Stimulated activated CD8-positive, alpha-beta memory T cell treated with anti-CD3 and anti-CD28 coated beads, Interleukin-2, amount 100 ng/mL, for 48 hours (primary cell): ENCODE measurements at places on chromosomes 6 and 20.

DNA sequence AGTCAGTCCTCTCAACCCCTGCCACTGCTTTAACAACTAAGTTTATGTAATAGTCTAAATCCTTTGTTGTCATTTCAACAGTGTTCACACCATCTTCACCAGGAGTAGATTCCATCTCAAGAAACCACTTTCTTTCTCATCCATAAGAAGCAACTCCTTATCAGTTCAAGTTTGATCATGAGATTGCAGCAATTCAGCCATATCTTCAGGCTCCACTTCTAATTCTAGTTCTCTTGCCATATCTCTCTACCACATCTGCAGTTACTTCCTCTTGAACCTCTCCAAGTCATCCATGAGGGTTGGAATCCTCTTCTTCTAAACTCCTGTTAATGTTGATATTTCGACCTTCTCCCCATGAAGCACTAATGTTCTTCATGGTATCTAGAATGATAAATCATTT lies 57.9 kb upstream of the FOXO3 start:
- DNase-seq = no peak

DNA sequence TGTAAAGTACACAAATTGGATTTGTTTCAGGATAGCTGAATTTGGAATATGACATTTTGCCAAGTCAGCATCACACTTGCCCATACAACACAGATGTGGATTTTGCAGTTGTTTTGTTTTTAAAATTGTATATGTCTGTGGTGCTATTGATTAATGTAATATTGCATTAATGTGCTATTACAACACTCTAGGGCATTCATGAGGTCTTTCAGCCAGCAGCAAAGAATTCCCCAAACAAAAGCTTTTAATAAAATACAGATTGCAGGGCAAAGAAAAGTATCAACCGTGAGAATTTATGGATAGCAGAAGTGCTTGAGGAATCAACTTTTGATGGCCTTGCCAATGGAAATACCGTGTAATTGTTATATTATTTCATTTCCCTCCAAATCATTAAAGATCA lies 144.9 kb downstream of the AIG1 start:
- no peak for DNase-seq

GRCh38 chr6:56019973-56020372 lies 144.6 kb upstream of the BMP5 start:
- no peak for DNase-seq

GRCh38 chr20:50629670-50630045 lies 61.7 kb downstream of the RIPOR3 start:
- no peak for DNase-seq

GRCh38 chr20:20017844-20018185 lies 653 bp downstream of the NAA20 start:
- DNase-seq = no peak

- DNase-seq = no peak
These were observed 16.2 kb downstream of the GFOD1 start for GRCh38 chr6:13471184-13471583.

DNA sequence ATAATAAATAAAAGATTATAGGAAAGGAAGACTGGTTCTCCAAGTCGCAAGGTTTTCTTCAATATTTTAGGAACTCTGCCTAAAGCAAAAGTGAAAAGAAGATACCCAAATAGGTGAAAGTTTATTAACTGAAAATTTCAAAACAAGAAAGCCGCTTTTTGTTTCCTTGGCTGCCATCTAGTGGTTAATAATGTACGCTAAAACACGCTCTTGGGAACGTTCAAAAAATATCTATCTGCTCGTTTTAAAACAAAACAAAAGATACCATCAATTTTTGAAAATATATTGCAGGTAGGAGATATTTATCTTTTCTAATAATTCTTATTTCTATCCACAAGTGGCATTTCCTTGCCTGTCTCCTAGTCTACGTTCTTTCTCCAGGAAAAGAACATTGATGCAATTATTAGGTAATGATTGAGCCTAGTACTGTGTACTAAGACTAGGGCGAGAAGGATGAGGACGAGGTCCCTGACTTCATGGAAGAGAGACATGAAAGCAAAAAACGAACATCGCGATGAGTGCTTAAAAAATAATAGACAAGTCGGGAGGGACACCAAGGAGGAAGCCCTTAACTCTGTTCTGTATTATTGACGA lies 97.2 kb downstream of the SPTLC3 start:
- no peak for DNase-seq

DNA sequence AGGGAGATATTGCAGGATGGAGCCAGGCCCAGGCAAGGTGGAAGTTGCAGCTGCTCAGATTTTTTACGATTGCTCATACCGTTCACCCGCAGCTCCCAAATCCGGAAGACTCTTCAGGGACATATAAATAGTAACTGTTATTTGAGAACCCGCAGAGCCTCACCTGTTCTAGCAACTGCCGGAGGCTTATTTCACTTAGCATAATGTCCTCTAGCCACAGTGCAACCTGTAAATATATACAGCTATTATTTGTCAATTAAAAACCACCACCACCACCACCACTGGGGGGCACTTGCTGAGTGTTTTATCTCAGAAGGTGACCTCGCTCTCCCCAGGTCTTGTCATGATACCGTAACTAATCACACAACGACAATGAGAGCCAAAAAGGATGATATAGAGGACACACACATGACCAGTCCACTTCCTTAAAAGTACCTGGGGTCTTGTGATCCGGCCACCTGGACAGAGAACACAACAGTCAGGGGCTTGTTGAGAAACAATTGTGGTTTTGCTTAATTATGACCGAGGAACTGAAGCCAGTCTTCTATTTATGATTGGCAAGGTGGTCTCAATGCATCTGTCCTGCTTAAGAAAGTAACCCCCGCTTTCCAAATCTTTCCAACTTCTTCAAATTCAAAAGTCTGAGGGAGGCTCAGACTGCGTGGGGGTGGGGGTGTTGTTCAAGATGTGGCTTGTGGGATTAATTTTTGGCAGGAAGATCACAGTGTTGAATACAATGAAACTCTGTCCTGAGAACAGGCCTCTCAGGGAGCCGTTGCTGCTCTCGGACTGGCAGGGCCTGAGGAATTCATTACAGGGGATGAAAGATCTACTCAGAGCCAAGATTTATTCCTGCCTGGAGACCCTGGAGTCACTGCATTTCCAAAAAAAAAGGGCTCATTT lies 107.7 kb upstream of the PRND start:
- DNase-seq = peak; percentile 37

DNA sequence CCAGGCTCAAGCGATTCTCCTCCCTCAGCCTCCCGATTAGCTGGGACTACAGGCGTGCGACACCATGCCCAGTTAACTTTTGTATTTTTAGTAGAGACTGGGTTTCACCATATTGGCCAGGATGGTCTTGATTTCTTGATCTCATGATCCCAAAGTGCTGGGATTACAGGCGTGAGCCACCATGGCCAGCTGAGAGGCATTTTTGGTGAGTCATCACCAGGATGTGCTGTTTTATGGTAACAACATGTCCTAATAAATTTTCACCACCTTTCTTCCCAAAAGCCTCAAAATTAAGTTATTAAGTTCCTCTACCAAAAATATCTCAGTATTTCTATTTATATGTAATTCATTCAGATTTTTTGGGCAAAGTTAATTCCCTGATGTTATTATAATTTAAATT lies 53.5 kb downstream of the COL21A1 start:
- DNase-seq = no peak

- DNase-seq = no peak
These were observed 137.3 kb downstream of the MMS22L start for GRCh38 chr6:97145691-97146090.

GRCh38 chr6:27053738-27054137 lies 193.8 kb upstream of the PRSS16 start:
- DNase-seq = no peak

- DNase-seq = no peak
These were observed 364.6 kb downstream of the PREX1 start for GRCh38 chr20:48463096-48463720.

DNA sequence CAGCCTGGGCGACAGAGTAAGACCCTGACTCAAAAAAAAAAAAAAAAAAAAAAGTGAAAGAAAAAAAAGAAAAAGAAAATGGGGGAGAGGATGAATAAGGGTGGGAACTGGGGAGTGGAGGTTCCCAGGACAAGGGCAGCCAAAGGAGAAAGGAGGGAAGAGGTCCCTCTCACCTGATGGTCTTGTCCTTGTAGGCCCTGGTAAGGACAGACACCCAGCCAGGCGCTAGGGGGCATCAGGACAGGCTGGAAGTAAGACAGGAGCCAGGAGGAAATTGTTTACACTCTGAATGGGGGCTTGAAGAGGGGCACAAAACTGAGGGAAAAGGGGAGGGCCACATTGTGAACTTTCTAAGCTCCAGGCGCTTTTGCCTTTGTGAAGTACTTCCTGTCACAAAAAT lies 2.3 kb upstream of the ALDH5A1 start:
- DNase-seq = no peak

GRCh38 chr6:129350278-129350677 lies 359.7 kb downstream of the ARHGAP18 start:
- DNase-seq = no peak

GRCh38 chr20:23103284-23104018 lies 17.3 kb upstream of the CD93 start:
- no peak for DNase-seq

DNA sequence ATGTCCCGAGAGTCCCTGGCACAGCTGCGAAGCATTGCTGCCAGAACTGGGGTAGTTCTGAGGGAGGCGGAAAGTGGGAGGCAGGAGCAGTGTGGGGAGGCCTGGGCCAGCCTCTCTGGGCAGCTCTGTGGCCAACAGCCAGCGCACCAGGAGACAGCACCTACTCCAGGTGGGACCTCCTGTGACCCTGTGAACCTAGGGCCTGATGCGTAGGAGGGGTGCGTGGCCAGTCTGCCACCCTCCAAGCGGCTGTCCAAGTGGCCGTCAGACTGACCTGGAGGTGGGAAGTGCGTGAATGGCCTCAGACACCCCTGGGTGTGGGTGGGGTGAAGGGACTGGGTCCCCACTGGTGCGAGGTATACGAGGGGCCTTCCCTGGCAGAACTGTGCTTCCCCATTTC lies 15.5 kb downstream of the SS18L1 start:
- no peak for DNase-seq

- DNase-seq = no peak
These were observed 8.7 kb downstream of the PLAGL1 start for GRCh38 chr6:143999406-143999805.

- DNase-seq = no peak
These were observed 225 bp downstream of the MAP3K5 start for GRCh38 chr6:136792095-136792409.

DNA sequence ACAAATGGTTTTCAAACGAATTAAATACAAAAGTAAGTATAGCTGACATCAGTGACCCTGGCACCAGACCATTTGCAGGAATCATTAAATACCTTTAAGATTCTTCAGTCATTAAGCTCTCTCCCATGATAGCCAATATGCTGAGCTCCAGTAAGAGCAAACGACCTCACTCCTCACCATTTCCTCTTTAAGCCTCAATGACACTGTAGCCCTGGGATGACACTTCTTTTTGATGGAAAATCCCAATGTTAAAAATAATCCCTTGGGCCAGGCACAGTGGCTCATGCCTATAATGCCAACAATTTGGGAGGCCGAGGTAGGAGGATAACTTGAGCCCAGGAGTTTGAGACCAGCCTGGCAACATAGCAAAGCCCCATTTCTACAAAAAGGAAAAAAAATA lies 3.3 kb upstream of the SGK1 start:
- no peak for DNase-seq

GRCh38 chr6:169774347-169774746 lies 22.9 kb downstream of the ERMARD start:
- no peak for DNase-seq

DNA sequence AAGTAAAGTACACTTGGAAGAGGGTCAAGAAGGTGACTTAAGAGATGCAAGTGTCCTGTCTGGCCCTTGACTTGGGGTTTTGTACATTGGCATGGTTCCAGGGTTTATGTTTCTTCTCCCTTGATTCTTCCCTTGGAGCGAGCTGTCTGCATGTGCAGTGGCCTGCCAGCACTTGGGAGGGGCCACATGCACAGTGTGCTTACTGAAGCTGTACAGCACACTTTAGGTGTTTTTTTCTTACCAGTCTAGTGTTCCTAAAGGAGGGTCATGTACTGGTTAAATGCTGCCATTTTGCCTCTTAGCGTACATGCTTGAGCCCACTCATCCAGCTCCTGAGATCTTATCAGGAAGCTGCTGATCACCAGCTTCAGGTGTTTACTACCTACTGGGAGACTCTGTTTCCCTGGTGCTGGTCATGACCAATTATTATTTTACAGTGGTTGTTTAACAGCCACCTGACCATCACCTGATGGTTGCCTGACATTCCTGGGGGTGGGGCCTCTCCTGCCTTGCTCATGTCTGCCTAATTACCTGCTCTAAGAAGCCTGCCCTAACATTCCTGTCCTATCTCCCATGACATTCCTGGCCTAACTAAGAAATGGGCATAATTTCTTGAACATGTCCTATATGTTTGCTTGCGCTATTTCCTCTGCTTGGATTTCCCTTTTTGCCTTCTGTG lies 182.9 kb downstream of the MCHR2 start:
- no peak for DNase-seq

- DNase-seq = no peak
These were observed 19.4 kb upstream of the MUC21 start for GRCh38 chr6:30964075-30964474.

DNA sequence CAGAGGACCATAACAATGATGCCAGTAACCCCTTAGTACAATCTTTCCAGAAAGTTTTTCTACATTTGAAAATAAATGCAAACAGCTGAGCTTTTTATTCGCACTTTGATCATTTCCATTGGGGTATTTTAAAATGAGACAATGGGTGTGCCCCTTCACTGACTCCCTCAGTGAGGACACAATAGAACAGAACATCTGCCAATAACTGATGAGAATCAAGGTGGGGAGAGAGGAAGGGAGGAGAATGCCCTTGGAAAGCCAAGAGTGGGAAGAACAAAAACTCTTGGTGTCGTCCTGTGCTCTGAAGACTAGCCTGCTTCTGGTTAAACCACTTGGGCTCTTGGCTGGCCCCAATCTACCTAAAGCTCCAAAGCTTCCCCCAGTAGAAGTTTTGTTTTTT lies 66.0 kb downstream of the KIF13A start:
- no peak for DNase-seq

GRCh38 chr20:49379338-49379737 lies 101.5 kb upstream of the ZNFX1 start:
- no peak for DNase-seq

DNA sequence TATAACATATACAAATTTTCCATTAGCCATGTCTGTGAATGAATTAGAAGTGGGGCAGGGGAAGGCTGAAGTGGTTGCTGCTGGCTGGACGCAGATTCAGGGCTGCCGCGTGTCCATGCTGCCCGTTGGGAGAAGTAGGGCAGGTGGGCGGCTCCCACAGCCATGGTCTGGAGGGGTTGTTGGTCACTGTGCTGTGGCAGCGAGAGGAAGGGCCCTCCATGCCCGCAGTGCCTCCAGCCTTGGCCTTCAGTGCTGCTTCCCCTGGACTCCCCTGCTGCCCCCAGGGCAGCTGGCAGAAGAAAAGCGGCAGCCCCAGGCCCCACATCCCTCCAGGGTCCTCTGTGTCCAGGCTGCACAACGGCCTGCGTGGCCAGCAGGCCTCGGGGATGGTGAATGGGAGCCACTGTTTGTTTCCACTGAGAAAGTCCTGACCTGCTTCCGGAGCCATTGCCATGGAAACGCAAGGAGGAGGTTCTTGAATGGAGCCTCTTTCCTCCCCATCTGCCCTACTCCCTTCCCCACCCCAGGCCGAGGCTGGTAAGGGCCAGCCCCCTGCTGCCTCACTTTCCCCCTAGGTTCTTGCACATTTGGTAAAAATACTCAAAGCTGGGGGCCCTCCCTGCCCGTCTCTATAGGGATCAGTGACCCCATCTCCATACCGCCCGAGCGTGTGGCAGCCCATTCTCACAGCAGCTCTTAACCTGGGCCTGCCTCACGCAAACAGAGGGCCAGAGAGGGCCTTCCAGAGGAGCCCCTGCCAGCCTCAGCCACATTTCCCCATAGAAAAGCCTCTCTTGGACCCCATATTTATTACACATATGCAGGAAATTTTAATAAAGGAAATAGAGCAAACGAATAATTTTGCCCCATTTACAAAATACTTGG lies 113.3 kb downstream of the SASH1 start:
- no peak for DNase-seq
